ENCODE measurements at places on chromosomes 16 and 17.

DNA sequence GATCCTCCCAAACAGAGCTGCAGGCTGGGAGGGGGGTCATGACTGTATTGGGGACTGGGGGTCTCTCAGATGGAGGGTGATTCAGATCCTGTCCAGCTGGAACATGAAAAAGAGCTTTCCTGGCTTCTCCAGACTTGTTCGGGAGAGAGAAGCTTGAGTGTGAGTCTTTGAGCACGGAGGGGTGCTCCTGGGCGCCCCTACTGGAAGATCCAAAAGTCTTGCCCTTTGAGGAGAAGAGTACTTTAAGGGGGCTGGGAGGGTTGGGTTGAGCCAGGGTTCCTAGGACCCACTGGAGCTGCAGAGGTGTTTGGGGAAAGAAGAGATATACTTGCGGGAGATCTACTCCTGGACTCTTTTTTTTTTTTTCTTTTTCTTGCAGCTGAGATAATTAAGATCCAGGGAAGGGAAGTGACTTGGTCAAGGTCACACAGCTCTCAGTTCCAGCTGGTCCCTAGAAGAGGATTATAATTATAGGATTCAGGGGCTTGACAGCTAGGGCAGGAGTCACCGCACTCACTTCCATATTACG lies 8.4 kb downstream of the RARA start:
- DNase-seq = no peak

GRCh38 chr16:72609066-72609465 lies 437.1 kb upstream of the PMFBP1 start:
- no peak for DNase-seq

- DNase-seq = no peak
Measured at GRCh38 chr16:22022151-22022550, 14.2 kb downstream of the MOSMO start.

DNA sequence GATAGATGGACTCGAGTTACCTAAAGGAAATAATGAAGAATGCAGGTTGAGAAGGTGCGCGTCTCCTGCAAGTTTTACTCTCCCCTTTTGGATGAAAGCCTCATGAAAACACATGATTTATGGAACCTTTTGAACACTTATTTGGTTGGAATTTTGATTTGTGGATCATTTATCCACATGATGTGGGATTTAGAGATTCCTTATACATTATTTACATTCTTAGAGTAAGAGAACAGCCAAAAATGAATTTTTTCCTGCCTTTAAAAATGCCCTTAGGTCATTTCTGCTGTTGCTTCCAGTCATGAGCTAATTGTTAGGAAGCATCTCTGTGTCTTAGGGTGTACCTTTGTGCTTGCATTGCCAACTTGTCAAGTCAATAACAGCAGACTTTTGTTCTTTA lies 99.9 kb downstream of the RPTOR start:
- no peak for DNase-seq

- DNase-seq = no peak
Measured at GRCh38 chr16:65105171-65105570, 16.7 kb downstream of the CDH11 start.

DNA sequence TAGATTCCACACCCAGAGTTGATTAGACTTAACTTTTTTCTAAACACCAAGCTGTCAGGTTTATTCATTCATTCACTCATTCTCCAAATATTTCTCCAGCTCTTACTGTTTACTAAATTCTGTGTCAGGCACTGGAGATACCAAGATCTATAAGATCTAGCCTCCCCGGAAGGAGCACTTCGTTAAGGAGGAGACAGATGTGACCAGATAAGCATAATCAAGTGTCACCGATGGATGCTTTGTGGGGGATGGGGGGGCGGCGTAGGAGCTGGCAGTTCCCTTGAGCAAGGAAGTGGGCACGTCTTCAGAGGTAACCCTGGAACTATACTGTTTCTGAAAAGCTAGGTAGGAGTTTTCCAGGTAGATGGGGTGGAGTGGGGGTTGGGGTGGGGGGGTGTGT lies 3.8 kb upstream of the RPL26 start:
- no peak for DNase-seq

Data from CMK (cell line).